BJ (cell line): ENCODE measurements at places on chromosomes 2 and 18.

- no peak for DNase-seq
Measured at GRCh38 chr2:98487806-98488189, 43.1 kb downstream of the INPP4A start.

DNA sequence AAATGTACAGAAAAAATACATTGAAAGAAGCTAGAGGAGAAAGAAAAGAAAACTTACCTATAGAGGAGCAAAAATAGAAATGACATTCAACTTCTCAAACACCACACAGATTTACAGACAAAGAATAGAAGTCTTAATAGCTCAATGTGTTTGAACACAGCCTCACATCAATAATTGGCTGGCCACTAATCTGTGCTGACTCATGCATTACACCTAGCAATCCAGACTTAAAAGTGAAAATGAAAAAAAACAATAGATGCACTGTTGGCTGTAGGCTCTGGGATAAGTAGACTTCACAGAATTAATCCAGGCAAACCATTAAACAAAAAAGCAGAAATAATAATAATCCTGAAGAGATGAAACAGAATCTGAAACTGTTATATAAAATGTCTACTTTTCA lies 961.3 kb upstream of the CELF4 start:
- no peak for DNase-seq

- DNase-seq, result no peak
Measured at GRCh38 chr18:50131591-50131990, 63.4 kb downstream of the MYO5B start.

- DNase-seq, result peak; percentile 15
Measured at GRCh38 chr2:197576631-197577030, 60.8 kb downstream of the MOB4 start.

DNA sequence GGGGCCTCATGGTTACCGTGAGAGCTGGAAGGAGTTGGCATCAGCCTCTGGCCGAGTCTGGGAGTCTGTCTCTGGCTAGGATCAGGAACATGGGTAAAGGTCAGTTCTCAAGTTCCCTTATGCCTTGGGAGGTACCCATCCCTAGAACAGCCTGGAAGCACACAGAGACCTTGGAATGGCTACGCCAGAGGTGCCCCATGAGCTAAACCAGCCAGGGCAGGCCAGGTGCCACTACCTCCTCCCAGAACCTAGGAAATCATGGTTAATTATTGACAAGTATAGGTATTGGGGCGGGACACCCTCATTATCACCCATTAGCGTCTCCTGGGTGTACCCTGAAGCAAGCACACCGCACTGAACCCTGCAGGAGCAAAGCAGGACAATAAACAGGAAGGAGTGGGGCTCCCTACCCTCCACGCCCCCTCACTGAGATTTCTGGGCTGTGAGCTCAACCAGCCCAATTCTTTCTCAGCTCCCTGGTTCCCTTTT lies 3.0 kb upstream of the ASPRV1 start:
- no peak for DNase-seq

DNA sequence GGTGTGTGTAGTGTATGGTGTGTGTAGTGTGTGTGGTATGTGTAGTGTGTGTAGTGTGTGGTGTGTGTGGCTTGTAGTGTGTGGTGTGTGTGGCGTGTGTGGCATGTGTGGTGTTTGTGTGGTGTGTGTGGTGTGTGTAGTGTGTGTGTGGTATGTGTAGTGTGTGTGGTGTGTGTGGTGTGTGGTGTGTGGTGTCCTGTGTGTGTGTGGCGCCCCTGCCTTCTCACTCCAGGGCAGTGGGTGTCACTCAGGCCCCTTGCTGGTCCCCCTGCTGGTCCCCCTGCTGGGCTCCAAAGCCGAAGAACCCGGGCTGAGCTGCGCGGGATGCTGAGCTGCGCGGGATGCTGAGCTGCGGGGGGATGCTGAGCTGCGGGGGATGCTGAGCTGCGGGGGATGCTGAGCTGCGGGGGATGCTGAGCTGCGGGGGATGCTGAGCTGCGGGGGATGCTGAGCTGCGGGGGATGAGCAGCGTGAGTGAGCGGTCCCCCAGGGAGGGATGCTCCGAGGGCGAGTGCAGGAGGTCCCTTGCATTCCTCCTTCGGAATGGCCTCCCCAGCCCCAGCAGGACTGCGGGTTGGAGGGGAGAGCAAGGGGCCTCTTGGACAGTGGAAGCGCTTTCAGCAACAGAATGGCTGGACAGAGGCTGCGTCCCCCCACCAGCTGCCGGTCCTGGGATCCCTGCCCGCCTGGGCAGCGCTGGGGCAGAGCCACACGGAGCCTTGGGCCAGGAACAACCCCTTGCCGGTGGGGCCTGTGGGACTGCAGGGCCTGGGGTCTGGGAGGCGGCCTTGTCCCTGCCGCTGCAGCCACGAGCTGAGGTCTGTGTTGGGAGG lies 3.4 kb upstream of the RTP5 start:
- DNase-seq, result no peak

- no peak for DNase-seq
Measured at GRCh38 chr18:59265246-59265973, 7.8 kb downstream of the RAX start.

DNA sequence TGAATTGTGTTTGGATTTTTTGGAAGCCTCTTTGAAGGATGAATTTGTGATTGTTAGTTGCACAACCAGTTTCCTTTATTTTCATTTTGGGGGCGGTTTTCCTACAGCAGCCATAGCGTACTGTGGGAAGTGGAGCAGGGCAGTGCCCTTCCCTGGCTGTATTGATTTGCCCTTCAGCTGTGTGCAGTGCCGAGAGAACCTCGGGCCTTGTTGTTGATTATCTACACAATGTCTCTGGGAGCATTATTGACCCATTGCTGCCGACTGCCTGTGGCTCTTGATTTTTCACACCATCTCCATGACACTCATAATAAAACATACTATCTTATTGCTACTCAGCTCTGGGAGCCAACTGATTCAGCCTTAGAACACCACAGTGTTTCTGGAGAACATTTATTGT lies 162.2 kb upstream of the BOD1L2 start:
- no peak for DNase-seq

DNA sequence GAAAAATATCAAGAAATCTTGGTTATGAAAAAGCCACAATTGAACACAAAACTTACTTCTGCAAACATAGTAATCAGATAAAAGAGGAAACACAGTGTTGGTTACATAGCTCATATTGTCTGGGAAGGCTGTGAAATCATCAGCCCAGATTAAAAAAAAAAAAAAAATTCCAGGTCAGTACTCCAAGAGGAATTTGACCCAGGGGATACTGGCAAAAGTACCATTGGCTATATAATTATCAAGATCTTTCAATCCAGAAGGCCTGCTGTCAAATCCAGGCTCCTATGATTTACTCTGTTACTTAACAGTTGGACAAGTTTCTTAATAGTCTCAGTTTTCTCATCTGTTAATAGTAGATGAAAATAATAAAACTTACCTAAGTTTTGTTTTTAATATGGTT lies 12.9 kb upstream of the IKZF2 start:
- no peak for DNase-seq

GRCh38 chr2:165746501-165746900 lies 47.5 kb downstream of the GALNT3 start:
- no peak for DNase-seq

DNA sequence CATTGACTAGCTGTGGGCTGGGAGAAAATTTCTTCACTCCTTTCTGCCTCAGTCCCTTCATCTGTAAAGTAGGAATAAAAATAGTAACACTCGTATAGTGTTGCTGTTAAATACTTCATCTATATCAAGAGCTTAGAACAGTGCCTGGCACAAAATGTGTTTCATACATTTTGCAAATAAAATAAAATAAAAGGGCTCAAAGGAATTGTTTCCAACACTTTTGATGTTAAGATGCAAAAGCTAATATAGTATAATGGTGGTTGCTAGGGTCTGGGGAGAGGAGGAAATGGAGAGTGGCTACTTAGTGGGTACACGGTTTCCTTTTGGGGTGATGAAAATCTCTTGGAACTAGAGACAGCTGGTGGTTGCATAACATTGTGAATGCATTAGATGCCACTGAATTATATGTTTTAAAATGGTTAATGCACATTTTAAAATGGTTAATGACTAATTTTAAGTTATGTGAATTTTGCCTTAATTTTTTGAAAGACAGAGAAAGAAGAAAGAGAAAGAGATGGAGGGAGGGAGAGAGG lies 542.1 kb upstream of the ID2 start:
- DNase-seq, result no peak

GRCh38 chr2:181038796-181039195 lies 58.4 kb downstream of the UBE2E3 start:
- DNase-seq, result no peak

- DNase-seq, result peak; percentile 19
Measured at GRCh38 chr2:209426432-209426831, 2.6 kb downstream of the MAP2 start.

DNA sequence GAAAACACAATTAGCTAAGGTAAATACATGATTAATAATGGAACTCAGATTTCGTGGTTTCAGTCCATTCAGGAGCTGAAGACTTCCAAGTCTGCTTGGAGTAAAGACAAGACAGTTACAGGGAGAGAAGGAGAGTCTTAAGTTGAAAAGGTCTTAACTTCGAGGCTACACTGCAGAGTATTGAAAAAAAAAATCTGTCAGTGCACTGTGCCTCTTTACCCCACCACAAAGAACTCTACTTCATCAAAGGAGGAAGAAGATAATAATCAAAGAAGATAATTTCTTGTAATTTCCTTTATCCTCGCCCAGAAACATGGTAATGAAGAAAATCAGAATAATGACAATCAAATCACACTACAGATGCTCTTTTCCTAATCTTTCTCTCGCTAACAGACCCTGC lies 75.4 kb downstream of the MEMO1 start:
- DNase-seq, result no peak

DNA sequence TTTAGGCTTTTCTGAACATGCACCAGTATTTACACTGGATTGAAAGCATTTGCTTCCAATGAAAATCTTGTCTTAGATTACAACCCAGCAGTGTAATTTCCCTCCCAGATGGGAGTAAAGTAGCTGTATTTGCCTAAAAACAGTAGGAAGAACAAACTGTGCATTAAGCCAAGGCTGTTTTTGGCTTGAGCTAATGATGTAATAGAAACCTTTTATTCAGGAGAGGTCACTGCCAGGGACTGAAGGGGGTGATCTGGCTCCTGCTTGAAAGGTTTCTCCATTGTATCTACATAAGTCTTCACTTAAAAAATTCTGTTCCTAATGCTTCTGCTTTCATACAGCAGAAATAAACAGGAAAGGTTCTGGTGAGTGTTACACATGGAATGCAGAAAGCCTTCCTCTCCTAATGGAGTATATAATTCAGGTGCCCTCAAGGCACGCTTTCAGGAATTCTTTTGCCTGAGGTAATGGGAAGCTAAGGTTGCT lies 74.4 kb downstream of the MEIS1 start:
- DNase-seq, result peak; percentile 19

- DNase-seq, result no peak
Measured at GRCh38 chr2:75022516-75022915, 64.1 kb downstream of the POLE4 start.

- no peak for DNase-seq
Measured at GRCh38 chr2:39127973-39128372, 7.1 kb upstream of the SOS1 start.

GRCh38 chr2:172208791-172209325 lies 106.2 kb upstream of the DLX2 start:
- DNase-seq, result peak; percentile 36

GRCh38 chr2:119366161-119366648 lies 429 bp downstream of the C2orf76 start:
- DNase-seq, result no peak

DNA sequence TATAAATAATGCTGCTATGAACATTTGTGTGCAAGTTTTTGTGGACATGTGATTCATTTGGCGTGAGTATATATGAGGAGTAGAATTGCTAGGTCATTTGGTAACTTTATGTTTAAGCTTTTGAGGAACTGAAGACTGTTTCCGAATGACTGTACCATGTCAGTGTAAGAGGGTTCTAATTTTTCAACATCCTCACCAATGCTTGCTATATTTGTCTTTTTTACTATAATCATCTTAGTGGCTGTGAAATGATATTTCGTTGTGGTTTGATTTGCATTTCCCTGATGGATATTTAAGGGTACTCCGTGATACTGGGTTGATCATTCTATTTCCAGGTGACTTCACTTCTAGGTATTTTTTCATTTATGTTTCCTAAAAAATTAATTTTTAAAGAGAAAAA lies 241.1 kb downstream of the BCL2 start:
- no peak for DNase-seq

DNA sequence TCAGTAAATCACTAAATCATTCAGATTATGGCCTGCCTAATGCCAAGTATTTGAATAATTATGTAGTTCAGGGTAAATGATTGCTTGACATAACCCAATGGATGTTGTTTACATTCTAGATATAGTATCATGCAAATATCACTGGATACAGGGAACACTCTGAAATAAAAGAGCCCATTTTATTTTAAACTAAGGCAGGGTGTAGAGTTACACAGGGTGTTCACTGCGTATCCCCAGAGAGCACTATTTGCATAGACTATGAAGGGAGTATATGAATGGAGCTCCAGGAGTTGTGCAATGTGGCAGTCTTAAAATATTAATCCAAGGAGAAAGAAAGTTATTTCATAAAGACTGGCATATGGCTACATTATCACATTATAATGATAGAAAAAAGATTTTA lies 701.1 kb upstream of the KLHL29 start:
- no peak for DNase-seq

DNA sequence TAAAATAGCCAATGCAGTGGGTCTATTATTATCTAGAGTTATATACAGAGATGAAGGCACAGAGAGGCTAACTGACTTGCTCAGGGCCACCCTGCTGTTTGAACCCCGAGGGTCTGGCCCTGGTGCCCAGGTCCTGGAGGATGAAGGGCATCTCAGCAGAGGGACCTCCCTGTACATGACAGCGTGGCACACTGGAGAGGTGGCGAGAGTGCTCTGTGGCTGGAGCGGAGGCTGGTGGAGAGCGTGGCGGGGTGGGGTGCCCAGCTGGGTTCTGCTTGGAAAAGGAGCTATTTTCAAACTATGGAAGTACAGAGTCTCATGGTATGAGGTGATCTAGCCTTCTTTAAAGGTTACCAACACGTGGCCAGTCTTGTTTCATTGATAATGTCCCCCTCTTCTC lies 35.8 kb downstream of the GREB1 start:
- no peak for DNase-seq

- DNase-seq, result no peak
Measured at GRCh38 chr2:226411727-226412360, 387.8 kb downstream of the IRS1 start.

DNA sequence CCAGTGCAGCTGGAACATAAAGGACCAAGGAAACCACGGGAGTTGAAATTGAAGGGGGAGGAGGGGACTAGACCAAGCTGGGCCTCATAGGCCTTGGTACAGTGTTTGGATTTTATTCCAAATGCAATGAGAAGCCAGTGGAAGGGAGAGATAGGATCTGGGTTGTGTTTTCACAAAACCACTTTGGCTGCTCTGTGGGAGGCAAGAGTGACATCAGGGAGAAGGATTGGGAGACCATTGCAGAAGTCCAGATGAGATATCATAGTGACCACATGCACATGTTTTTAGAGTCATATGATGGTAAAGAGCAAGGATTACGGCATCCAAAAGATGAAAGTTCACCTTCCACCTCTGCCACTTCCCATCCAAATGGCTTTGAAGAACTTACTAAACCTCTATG lies 210.2 kb downstream of the PAX3 start:
- DNase-seq, result no peak

GRCh38 chr2:118371515-118371914 lies 283.2 kb downstream of the INSIG2 start:
- no peak for DNase-seq
